CD4-positive, alpha-beta T cell treated with Interleukin-17A for 4 hours (primary cell): ENCODE measurements at places on chromosomes 6 and 20.

DNA sequence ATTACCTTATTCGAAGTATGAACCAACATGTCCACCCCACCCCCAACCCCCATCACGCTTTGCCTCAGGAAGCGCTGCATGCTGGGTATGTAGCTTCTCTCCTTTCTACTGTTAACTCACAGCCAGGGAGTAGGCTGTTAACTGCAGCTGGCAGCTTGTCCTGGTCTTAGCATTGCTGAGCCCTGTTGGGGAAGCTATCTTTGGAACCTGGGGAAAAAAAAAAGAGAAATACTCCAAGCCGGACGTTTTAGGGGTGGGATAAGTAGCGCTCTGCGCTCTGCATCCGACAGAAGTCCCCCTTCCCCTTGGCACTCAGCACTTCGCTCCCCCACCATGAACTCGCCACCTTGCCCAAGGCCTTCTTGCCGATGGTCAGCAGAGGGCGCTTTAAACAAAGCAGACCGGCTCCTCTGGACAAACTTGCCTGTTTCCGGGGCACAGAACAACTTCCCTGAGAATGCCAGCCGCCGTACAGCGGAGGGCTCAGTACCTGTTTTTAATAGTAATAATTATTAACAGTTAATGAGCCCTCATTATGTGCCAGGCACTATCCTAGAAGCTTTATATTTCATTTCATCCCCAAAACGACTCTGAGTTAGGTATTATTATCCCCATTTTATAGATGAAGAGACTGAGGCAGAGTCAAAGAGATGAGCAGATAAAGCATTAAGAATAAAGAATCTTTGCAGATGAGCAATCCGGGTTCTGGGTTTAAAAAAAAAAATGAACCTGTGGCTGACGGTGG lies 35.2 kb upstream of the MDFI start:
- DNase-seq, result peak; percentile 81

DNA sequence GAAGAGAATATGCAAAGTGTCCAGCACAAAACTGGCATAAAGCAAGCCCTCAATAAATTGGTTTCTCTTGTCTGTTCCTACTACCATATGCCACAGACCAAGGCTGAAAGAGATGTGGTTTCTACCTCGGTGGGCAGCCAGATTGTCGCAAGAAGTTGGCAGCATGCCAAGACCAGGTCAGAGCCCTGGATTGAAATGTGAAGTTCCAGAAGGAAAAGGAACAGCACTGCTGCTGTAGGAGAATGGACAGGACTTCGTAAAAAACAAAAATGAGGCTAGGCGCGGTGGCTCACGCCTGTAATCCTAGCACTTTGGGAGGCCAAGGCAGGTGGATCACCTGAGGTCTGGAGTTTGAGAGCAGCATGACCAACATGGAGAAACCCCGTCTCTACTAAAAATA lies 22.1 kb downstream of the MRPL14 start:
- no peak for DNase-seq

DNA sequence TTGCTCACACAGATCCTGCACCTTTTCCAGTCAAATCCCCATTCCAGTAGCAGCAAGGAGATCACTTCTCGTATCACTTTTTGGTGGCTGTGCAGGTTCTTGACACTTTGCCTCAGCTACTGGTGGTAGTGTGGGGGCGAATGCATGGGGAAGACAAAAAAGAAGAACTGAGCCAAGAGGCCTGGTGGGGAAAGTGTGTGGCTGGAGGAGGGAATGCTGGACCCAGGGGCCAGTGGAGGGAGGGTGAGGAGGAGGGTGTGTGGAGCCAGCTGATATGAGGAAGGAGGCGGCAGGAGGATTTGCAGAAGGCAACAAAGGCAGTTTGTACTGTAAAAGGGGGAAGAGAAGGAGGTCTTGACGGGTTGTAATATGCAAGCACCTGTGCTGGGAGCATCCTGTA lies 15.7 kb upstream of the HLA-C start:
- no peak for DNase-seq

DNA sequence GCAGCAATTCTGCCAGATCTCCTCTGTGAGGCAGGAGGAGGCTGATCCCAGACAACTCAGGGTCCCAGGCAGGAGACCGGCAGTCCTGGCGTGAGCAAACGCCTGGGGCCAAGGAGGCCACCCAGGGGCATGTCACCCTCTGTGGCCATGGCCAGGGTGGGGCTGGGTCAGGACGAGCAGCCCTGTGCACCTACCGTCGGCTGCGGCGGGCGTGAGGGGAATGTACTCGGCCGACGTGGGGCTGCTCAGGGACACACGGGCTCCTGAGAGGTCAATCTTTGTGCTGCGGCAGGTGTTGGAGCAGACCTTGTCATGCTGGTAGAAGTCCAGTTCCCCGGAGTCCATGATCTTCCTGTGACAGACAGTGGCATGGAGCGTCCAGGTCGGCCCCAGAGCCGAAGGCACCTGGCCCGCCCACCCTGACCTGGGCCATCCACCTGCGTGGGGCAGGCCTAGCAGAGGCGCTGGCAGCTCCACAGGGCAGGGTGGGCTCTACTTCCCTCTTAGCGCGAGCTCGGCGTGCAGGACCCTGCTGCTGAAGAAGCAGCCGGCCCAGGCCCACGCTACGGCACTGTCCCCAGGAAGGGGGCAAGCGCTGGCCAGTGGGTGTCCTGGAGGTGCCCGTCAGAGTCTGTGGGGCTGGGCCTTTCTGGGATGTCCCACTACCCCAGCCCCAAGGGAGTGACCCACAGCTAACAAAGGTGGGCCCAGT lies 21.5 kb upstream of the HELZ2 start:
- no peak for DNase-seq

DNA sequence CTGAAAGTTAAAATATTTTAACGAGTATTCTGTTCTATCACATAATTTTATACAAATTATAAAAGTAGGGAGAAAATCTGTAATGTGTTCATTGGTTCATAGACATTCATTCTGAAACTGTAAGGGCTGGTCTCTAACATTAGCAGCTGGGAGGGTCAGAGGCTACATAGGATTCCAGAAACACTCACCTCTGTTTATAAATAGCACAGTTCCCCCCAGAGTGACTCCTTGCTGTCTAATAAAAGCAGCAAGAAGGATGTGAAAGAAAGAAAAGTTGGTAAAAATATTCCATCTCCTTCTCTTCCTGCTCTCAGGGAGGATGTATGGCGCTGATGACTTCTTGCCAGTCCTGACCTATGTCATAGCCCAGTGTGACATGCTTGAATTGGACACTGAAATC lies 25.3 kb upstream of the NAA20 start:
- no peak for DNase-seq

DNA sequence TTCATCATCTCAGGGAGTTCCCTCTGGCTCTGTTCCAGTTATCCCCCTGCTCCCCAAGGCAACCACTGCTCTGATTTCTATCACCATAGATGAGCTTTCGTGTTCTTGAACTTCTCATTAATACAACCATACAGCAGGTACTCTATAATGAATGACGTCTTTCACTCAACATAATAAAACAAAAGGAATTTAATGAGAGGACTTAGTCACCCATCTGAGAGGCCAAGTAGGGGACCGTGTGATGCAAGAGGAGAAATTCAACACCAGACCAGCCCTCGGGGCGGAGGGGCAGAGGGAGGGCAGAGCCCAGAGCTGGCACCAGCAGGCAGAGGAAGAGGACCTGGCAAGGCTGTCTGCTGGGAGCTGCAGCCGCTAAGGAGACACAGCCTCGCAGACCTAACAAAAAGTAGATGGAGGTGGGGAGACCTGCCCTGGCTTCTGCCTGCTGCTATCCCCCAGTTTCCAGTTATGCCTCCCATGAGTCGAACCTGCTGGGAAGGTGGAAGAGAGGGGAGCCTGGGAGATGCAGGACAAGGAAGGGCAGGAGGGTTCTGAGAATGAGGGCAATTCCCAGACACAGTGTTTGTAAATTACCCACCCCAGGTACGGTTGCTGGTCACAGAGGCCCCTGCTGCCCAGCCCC lies 13.8 kb downstream of the CCN5 start:
- DNase-seq, result no peak

DNA sequence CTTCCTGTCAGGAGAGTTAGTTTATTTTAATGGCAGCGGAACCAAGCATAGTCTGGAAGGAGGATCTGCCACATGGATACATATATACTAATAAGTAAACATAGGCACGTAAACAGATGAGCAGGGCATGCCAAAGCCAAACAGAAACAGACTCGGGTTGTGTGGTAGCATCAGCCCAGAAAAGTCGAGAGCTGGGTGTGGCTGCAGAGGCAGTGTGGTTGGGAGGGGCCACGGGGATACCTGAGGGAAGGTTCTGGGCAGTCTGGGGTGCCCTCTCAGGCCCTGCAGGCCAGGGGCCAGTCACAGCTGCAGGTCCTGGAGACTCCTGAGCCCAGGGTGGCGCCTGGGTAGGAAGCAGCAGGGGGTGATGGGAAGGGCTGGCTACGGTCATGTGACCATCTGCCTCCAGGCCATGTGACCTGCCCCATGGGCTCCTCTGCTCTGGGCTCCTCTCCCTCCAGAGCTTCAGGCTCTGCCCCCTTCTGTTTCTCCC lies 42.8 kb upstream of the MRPS10 start:
- DNase-seq, result no peak

- DNase-seq, result no peak
Measured at GRCh38 chr6:168451805-168452517, 11.0 kb downstream of the SMOC2 start.

DNA sequence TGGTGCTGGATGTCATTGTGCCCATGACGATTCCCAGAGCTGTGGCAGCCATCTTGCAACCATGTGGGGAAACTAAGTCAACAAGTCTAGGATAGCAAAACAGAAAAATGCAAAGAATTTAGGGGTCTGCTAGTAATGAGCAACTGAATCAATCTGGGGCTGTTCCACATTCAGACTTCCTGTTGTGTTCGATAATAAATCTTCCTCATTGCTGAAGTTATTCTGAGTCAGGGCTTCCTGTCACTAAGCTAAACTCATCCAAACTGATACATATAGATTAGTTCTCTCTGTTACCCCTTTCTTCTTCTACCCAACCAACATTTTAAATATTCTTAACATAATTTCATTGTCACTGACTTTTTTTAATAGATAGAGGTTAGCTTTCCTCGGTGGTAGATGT lies 205.9 kb downstream of the HACE1 start:
- no peak for DNase-seq

GRCh38 chr20:63537525-63538203 lies 488 bp upstream of the PTK6 start:
- peak; percentile 93 for DNase-seq

- no peak for DNase-seq
Measured at GRCh38 chr6:72824833-72825232, 203.0 kb downstream of the KCNQ5 start.

- DNase-seq, result no peak
Measured at GRCh38 chr20:59386809-59387208, 86.4 kb downstream of the EDN3 start.

DNA sequence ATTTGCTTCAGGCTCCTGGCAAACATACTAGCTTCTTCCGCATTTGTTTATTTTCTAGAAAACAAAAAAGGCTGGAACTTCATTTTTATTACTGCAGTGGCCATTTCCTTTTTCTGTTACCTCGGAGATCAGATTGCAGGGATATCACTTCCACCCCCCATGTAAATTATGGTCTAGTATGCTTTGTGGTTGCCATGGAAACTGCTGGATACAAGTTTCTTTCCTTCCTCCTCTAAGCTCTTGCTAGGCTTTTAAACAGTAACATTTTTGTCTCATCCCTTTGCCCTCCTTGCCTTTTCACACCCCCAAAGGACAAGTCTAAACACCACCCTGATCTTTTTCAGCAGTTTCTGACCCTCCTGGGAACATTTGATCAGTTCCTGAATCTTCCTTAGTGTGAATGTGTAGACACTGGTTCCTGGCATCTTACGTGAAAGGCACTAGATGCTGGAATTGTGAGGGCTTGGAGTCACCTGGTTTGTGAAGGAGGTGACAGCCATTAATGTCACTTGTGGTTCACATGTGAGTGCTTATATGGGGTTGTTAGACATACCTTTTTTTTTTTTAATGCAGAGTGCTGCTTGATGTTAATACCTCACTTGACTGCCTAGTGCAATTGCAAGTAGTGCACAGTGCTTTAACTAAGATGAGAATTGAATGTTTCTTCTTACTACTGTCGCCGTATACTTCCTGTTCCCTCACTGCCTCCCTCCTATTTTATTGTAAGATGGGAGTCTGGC lies 181.6 kb downstream of the JARID2 start:
- DNase-seq, result no peak

DNA sequence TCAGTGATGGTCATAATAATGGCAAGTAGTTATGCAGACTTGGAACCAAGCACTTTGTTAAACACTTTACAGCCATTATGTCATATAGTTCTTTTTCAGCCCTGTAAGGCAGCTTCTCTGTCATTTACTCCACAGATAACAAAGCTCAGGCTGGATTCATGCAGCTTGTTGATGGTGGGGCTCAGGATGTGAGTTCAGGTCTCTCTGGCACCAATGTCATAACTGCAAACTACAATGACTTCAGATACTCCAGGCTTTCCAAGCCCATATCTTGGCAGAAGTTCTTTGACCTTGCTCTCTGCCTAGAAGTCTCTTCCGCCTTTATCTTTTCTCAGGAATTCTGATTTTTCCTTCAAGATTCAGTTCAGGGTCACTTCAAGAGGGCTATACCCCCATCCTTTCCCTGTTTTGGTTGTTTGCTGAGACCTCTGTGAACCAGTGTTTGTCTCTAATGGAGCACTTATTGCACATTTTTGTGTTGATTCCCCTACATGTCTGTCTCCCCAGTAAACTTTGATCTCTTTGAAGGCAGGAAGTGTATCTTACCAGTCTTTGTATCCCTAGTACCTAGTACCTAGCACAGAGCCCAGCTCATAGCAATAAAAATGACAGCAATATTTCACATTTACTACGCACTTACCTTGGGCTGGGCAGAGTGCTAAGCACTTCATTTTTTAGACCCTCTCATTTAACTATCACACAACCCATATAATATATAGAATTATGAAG lies 19.7 kb upstream of the EFHC1 start:
- no peak for DNase-seq

- no peak for DNase-seq
Measured at GRCh38 chr6:39003072-39003471, 45.5 kb upstream of the GLP1R start.

GRCh38 chr6:128400875-128401274 lies 119.5 kb downstream of the PTPRK start:
- DNase-seq, result no peak

- DNase-seq, result no peak
Measured at GRCh38 chr6:154878871-154879491, 116.1 kb upstream of the TIAM2 start.

GRCh38 chr20:29689411-29690225 lies 1567.8 kb upstream of the DEFB115 start:
- DNase-seq, result no peak

DNA sequence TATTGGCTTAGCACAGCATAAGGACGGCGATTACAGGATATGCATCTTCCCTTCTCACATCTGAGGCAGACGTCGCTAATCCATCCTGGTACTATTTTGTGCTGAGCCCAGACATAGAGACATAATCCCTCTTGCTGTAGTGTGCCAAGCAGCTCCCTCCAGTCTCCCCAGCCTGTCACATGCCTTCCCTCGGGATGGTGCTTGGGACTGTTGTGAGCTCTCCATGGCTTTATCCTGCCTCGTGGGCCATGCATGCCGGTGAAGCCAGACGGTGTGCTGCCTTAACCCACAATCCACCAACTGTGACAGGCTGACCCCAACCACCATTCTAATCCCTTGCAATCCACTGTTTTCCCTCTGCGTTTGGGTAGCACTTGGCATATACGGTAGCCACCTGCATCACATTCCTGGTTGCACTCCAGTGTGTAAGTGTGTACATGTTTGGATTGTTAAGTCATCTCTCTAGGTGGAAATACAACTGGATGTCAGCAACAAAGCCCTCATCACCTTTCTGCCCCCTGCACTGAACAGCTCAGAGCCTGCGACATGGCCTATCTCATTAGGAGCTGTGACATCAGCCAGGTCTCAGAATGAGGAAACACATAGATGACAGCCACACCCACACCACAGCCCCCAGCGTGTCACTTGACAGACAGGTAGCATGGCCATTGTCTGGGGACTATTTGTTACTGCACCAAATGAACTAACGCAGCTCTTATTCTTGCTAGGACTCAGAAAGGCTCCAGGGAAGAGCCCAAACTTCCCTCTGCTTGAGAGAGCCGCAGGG lies 374.8 kb upstream of the CDH4 start:
- DNase-seq, result no peak
